ENCODE measurements at places on chromosomes 1 and 21.

DNA sequence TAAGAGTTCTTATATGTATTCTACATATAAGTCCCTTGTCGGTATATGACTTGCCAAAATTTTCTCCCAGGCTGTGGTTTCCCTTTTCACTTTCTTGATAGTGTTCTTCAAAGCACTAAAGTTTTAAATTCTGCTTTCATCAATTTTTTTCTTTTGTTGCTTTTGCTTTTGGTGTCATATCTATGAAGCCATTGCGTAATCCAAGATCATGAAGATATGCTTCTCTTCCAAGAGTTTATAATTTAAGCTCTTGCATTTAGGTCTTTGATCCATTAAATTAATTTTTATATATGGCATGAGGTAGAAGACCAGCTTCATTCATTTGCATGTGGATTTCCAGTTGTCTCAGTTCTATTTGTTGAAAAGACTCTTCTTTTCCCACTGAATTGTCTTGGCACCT, 22.2 kb downstream of the DESI2 start:
- no peak for DNase-seq

DNA sequence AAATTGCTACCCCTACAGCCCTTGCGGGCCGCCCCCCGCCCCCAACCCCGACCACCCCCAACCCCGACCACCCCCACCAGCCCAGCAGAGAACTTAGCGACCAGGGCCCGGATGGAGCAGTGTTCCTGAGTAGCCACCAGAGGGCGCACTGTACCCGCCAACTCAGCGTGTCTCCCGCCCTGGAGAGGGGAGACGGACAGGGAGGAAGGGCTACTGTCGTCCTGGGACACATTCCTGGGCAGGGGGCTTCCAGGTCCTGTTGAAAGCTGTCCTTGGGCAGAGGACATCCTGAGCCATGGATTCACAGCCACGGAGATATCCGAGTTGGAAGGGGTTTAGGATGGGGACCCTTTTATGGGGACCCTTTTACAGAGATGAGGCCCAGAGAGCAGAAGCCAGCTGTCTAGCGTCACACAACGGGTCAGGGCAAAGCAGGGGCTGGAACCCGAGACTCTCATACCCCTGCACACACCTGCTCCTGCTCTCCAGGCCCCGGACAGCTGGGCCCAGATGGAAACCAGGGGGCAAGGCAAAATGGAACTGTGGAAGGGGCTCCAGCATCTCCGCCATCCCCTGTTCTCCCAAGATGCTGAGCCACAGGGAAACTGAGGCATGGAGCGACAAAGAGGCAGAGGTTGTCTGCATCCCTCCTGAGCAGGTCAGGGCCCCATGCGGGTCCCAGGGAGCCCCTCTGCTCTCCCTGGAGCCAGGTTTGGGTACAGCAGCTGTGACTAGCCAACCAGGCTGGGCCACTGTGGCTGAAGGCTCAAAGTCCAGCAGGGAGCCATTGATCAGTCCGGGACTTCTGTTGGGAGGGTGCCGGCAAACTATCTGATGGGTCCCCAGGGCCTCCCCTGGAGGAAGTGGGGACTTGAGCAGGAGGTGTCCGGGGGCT, 25.0 kb upstream of the LAPTM5 start:
- DNase-seq: peak; percentile 46

DNA sequence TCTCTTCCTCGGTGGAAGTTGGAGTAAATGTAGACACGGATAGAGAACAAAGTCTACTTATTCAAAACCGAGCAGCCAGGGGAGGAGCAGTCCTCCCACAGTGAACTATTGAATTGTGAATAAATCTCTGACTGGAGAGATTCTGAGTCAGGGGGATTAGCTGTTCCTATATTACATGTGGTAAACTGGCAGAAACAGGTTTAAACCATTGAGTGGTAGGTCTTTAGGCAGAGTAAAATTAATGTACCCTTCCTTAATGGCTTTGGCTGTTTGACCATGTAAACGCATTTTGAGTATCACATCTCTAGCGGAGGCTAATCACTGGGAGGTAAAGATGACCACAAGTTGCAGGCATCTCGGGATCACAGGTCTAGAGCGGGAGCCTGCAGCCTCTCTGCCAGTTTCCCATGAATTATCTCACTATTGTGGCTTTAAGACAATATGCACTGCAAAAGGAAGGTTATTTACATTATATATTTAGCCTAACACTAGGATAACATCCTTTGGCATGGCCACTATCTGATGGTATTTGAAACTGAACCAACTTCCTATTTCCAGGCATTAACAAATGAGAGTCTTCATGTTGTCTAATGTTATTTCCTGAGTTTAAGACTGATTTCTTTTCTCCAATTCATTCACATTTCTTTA, 7.9 kb upstream of the DISC1 start:
- DNase-seq: no peak

DNA sequence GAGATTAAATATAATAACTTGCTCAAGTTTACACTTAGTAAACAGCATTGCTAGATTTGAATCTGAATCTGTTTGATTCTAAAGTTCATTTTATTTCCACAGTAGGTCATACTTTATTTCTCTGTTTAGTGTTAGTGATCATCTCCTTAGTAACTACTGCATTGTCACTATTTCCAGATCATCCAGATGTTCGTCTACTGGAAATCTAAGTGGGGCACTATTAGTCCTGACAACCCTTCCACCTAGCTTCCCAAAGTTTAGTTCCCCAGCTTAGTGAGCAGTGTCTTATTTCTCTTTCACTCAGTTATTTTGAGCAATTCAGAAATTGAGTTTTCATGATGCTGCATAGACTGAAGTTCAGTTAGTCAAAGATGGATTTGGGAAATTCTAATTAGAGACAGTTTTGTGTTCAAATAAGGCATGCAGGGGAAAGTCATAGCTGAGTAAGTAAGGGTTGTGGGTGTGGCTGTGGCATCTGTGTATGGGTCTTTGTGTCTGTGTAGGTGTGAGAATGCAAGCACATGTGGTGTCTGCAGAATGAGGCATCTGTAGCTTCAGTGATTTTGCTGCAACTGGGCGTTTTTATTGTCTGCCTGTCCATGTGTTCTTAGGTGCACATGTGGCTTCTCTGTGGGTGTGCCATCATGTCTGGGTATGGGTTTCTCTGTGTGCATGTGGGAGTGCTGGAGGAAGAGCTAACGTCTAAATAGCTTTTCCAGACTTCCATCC, 107.3 kb downstream of the NTMT2 start:
- no peak for DNase-seq

DNA sequence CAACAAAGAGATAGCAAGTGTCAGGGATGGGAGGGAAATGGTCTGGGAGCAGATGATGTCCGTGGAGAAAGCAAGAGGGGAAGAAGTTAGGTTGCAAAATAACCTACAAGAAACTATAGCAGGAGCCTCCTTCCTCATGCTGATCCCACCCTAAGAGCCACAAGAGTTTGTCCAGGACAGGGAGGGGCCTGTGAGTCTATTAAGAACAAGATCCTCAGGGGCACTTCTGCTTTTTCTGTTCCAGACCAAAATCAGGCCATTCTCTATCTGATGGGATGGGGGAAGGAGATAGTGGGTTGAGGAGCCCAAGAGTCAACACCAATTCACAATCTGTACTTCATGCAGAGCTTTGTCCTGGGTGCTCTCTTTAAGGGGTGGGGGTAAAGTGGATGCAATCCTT, 7.7 kb upstream of the ATP1A4 start:
- no peak for DNase-seq

GRCh38 chr1:146035048-146035423, 13.5 kb upstream of the HJV start:
- DNase-seq: no peak

- DNase-seq: no peak
Measured at GRCh38 chr1:53982034-53982762, 35.8 kb downstream of the LDLRAD1 start.

- no peak for DNase-seq
Measured at GRCh38 chr21:40976198-40977109, 129.5 kb upstream of the DSCAM start.

- DNase-seq: no peak
Measured at GRCh38 chr1:20432891-20433290, 53.1 kb downstream of the CAMK2N1 start.

Measured in stimulated activated CD4-positive, alpha-beta T cell treated with anti-CD3 and anti-CD28 coated beads, Interleukin-1b, Interleukin-23, amount 100 ng/mL, for 24 hours (primary cell).